CD4-positive, CD25-positive, alpha-beta regulatory T cell (primary cell): ENCODE measurements at places on chromosomes 5 and 9. TPM values are rescaled to one million over a fixed set of nuclear protein-coding genes. Genes with fewer than 3 reads are reported as not detected.

GRCh38 chr9:6133346-6134063, 82.1 kb upstream of the IL33 start:
- no peak for DNase-seq

DNA sequence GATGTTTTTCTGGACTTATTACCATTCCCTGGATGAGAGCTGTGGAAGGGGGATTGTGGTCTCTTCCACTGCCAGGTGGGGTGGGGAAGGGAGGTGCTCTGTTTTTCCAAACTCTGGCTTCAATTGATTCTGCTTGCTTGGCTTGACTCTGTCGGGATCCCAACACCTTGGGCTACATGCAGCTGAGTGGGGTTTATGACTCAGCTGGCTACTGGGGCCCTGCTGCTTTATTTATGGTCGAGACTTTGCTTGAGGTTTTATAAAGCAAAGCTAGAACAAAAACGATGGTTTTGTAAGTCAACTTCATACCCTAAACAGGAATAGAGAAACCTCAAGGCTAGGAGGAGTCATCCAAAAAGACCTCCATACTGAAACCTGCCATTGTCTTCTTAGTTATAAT, 76.3 kb downstream of the AOPEP start:
- no peak for DNase-seq

- DNase-seq, result no peak
Measured at GRCh38 chr5:51053361-51053760, 329.9 kb upstream of the ISL1 start.

DNA sequence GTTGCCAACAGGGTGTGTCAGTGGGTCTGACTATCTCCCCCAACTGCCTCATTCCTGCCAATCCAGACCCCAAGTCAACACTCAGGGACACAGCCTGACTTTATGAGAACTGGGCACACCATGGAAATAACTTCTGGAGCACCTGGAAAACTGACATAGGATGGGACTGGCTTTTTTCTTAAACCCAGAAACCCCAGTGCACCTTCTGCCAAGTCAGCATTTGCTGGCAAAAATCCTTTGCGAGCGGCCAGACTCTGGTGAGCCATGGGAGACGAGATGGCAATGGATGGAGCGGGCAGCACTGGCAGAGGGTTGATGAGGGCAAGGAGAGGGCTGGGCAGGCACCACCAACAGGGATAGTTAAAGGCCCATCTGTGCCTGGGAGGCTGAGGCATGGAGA, 114.4 kb upstream of the OSMR start:
- no peak for DNase-seq

- DNase-seq, result no peak
Measured at GRCh38 chr9:21322911-21323461, 12.2 kb downstream of the KLHL9 start.

- peak; percentile 1 for DNase-seq
Measured at GRCh38 chr9:4117835-4118610, 181.8 kb downstream of the GLIS3 start.

GRCh38 chr9:79233542-79233941, 338.2 kb upstream of the TLE4 start:
- no peak for DNase-seq

- DNase-seq, result no peak
Measured at GRCh38 chr9:136351252-136351800, 12.2 kb downstream of the DNLZ start.

GRCh38 chr9:77604316-77604715, 43.8 kb downstream of the GNA14 start:
- DNase-seq, result no peak

TCERG1 gene
- 28.2 TPM for polyA plus RNA-seq

ZDHHC11 gene
- not detected for polyA plus RNA-seq
